PC-3 (cell line): ENCODE measurements at places on chromosomes 12 and 14.

- no peak for DNase-seq
These were observed 25.6 kb upstream of the CABP1 start for GRCh38 chr12:120614848-120615247.

GRCh38 chr12:123265851-123266678 is 5.6 kb downstream of the CDK2AP1 start:
- DNase-seq: no peak

- no peak for DNase-seq
These were observed 8.8 kb upstream of the FGF6 start for GRCh38 chr12:4454315-4454860.

GRCh38 chr12:28506271-28506670 is 316.0 kb downstream of the CCDC91 start:
- no peak for DNase-seq

DNA sequence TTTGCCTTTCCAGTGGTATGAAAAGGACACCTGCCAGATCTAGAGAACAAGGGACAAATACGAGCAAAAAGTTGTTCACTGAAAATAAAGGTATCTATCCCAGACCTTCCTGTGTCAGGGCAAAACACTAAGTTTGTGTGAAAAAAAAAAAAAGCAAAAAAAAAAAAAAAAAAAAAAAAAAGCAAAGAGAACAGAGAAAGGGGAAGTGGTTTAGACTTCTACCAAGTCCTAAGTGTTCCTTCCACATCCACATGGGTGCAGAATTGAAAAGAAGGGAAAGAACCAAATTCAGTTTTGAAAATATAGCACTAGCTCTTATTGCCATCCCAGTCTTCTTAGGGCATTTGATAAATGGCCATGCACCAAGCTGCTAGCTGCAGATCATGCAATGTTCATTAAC is 41.7 kb downstream of the ZCRB1 start:
- no peak for DNase-seq

GRCh38 chr14:65506801-65507200 is 94.3 kb downstream of the FUT8 start:
- DNase-seq: no peak

- no peak for DNase-seq
These were observed 29.4 kb upstream of the NOS1 start for GRCh38 chr12:117390866-117391265.

DNA sequence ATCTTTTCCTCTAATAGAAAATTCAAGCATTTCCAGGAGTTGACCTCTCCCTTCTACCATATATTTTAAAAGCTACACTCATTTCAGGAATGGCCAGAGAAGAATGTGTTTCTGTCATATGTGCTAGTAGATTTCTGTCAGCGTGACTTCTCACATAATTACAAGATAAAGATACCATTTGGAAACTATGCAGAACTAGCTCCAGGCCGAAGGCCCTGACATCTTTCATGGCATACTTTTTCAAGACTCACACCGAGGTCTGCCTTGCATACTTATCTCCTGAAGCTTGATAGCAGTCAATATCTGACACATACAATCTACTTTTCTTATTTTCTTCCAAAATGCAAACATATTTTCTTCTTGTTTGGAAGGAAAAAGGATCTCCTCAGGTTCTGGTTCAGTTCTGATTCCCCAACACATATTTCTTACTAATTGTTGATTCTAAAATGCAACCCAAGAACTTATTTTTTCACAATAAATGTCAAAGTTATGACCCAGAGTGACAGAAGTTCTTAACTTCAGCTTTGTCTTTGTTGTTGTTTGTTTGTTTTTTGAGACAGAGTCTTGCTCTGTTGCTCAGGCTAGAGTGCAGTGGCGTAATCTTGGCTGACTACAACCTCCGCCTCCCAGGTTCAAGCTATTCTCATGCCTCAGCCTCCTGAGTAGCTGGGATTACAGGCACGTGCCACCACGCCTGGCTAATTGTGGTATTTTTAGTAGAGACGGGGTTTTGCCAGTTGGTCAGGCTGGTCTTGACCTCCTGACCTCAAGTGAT is 99.5 kb downstream of the NTN4 start:
- no peak for DNase-seq

GRCh38 chr14:38204719-38205115 is 3.0 kb upstream of the SSTR1 start:
- DNase-seq: no peak

GRCh38 chr14:42224053-42224888 is 617.6 kb downstream of the LRFN5 start:
- peak; percentile 90 for DNase-seq

DNA sequence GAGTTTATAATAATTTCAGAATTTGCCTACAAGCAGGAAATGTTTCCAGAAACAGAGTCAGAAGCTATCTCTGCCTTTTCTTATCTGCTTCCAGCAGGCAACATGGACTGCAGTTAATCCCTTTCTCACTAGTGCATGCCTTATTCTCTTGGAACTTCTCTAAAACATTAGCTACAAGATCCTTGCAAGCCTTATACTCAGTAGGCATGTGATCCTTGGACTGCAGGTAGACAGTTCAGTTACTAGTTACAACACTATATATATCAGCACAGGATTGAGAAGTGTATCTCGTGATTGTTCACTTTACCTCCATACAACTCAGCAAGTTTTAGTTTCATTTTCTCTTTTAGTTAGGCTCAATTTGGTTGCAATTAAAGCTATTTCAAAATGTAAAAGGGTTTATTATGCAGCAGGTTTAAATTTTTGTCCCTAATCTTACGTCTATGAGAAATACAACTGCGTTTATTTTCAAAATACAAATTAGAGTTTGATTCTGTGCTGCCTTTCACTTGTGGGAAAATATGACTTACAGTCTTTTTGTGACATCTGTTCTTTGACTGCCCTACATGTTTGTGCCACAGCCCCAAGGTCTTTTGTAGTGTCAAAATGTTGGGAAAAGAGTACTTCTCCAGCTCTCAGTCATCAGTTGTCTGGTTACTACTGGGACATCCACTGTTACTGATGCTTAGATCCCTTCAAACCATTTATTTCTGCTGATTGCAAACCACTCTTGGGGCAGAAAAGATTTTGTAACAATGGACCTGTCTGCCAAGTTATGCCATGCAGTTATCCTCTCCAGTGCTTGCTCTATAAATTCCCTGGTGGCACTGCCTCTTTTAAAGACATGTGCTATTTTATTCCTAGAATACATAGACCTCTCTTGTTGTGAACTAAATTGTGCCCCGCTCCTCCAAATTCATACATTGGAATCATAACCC is 709.0 kb upstream of the FOXG1 start:
- no peak for DNase-seq

DNA sequence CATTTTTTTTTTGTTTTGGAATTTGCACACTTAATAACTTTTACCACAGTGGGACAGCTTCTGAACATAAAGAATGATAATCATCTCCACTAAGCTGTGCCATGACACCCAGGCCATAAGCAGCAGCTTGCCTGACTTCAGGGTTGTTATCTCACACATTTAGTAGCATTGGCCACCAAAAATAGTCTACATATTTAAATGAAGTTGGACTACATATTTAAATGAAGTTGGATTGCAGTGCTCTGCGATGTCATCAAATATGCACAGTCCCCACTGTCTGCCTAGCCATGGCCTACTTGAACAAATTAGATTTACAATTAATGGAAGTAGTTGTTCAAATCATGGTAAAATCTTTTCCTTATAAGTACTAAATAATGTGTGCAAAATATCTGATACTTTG is 101.0 kb downstream of the KLRB1 start:
- DNase-seq: no peak

DNA sequence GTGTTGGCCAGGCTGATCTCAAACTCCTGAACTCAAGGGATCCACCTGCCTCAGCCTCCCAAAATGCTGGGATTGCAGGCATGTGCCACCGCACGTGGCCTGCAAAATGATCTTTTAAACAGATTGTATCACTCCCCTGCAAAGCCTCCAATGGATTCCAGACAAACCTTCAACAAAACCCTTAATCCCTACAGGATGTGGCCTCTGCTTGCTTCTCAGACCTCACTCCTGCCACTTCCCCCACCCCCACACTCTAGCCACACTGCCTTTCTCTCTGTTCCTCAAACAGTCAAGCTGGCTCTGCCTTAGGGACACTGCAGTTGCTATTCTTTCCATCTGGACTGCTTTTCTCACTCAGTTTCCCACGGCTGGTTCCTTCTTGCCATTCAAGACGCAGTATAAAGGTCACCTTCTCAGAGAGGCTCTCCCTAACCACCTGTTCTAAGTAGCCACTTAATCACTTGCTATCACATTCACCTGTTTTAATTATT is 47.3 kb upstream of the TMED10 start:
- DNase-seq: no peak

- peak; percentile 16 for DNase-seq
These were observed 367.6 kb downstream of the RPS29 start for GRCh38 chr14:49218436-49219092.

GRCh38 chr14:50260511-50260910 is 29.1 kb upstream of the SOS2 start:
- DNase-seq: peak; percentile 71

DNA sequence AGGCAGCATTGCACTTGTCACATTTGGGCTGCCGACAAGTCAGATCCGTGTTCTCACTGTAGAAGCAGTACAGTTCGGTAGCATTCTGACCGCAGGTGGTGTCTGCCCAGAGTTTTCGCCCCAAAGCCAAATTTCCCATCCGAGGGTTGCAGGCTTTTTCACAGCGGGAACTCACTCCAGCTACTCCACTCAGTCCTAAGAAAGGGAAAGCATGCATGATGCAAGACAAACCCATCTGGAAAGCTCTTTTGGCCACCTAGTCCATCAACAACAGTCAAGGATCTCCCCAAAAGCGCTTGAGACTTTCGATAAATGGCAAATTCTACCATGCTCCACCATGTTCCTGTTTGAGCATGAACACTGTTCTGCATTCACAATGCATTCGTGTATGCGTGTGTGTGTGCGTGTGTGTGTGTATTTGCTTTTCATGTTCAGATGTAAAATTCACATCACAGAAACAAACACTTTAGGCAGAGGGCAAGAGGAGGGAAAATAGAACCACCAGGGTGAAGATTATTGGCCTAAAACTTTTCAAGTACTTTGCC is 3.2 kb downstream of the NTN4 start:
- no peak for DNase-seq

- no peak for DNase-seq
These were observed 128.0 kb upstream of the ATF1 start for GRCh38 chr12:50635857-50636256.

DNA sequence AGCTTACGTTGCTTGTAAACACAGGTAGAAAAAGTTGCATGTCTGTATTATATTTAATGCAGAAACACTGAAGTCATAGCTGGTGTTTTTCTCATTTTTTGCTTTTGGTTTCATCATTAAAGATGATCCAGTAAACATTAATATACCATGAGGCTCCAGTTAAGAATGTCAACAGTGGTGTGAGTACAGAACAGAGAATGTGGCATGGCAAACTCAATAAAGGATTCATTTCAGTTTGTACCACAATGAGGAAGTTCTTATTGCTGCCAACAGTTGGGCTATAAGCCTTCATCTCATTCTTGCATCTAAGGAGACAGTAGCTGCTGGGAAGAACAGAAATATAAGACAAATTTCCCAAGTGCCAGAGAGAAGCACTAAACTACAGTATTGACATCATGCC is 72.1 kb upstream of the ST8SIA1 start:
- DNase-seq: peak; percentile 11

DNA sequence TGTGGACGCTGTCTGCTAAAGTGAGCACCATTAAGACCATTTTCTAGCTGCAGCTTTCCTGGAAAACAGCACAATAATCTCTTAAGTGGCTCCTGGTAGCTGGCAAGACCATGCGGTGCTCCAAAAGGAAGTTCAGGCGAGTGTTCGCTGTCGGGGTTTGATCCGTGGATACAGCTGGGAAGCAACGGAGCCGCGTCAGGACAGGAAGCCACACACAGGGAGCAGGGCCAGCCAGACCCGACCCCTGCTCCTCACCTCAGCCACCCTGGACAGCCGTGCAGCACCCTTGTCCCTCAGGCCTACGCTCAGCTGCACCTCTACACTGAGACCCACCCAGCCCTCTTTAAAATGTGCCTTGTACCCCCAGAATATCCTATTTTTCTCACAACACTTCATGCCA is 19.4 kb downstream of the ZFYVE21 start:
- DNase-seq: no peak

DNA sequence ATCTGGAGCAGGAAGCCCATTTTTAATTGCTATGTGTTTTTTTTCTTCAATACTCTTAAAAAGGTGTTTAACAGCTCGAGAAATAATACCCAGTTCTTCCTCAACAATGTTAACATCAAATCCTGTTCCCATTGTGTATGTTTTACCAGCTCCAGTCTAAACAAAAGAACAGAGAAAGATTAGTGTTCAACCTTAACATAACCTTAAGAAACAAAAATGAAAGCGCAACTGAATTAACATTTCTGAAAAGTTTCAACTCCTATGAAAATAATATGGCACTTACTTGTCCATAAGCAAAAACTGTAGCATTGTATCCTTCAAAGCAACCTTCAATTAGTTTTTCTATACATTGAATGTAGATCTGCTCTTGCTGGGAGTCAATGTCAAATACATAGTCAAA is 73.2 kb downstream of the KIF21A start:
- no peak for DNase-seq

- peak; percentile 81 for DNase-seq
These were observed 16.1 kb downstream of the PAWR start for GRCh38 chr12:79674629-79675028.
